Type B pancreatic cell (in vitro differentiated cells): ENCODE measurements at places on chromosomes 1 and 21. TPM values are rescaled to one million over a fixed set of nuclear protein-coding genes. Genes with fewer than 3 reads are reported as not detected.

- DNase-seq, result no peak
- no peaks in the 10 kb centered on the region for H3K36me3 ChIP-seq
- peaks cover 4% of the 10 kb centered on the region for H3K4me1 ChIP-seq
- peaks cover 7% of the 10 kb centered on the region for H3K27me3 ChIP-seq
- no peak overlapping the region for H3K4me3 ChIP-seq
- H3K27ac ChIP-seq, result no peak overlapping the region
Measured at GRCh38 chr1:41631971-41632370, 147.5 kb upstream of the EDN2 start.

GRCh38 chr1:220887520-220888416 is 8.5 kb downstream of the HLX start:
- DNase-seq, result peak; percentile 47
- H3K36me3 ChIP-seq, result no peaks in the 10 kb centered on the region
- H3K4me3 ChIP-seq, result peak overlapping the region; percentile 66
- H3K27me3 ChIP-seq, result peaks cover 100% of the 10 kb centered on the region
- H3K27ac ChIP-seq, result no peak overlapping the region
- peaks cover 15% of the 10 kb centered on the region for H3K4me1 ChIP-seq

DNA sequence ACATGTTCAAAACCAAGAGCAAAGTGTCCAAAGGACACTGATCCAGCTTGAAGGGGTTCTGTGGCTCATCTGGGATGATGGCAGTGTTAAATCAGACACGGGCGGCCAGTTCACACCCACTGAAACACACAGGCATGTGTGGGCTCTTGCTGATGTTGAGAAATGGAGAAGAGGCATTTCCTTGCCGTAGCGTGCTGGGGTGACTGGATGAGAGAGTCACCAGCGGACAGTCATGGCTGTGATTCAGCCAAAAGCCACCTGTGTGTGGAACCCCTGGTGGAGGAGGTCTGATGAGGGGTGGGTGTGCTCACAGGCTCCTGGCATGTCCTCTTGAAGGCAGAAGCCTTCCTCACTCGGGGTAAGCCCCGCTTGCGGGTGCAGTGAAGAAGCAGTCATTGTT is 7.2 kb downstream of the C1orf35 start:
- peaks cover 32% of the 10 kb centered on the region for H3K36me3 ChIP-seq
- H3K27me3 ChIP-seq, result no peaks in the 10 kb centered on the region
- H3K27ac ChIP-seq, result peak overlapping the region; percentile 33
- H3K4me3 ChIP-seq, result no peak overlapping the region
- no peak for DNase-seq

DNA sequence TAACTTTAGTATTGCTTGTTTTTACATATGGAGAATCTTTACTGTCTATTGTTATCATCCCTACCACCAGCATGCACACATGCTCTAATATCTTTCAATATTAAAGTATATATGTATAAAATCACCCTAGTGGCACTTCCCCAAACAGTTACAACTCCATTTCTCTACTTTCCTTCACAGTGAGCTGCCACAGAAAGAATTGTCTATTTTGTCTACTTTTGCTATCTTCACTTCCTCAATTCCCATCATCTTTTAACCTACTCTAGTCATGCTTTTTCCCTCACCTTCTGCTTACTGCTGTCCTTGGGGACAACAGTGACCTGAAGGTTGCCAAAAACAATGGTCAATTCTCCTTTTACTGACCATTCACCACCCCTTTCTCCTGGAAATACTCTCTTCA is 59.2 kb downstream of the VCAM1 start:
- no peaks in the 10 kb centered on the region for H3K4me1 ChIP-seq
- H3K36me3 ChIP-seq, result no peaks in the 10 kb centered on the region
- no peak overlapping the region for H3K27ac ChIP-seq
- no peak for DNase-seq

DNA sequence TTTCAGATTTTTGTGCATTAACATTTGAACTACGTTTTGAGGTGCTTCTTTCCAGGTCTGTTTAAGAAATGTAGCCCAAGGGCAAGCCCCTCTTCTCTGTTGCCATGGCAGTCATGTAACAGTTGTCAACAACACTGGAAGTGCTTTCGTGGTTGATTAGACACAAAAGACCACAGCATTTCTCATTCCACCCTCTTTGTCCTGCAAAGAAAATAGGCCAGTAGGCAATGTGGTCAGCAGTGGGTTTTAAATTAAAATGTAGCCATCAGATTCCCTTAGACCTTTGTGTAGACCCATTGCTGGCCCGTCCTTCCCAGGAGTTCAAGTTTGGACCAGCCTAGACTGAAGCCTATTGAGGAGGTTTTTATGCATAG is 35.4 kb downstream of the VANGL1 start:
- peak overlapping the region; percentile 30 for H3K27ac ChIP-seq
- DNase-seq, result no peak
- no peak overlapping the region for H3K4me3 ChIP-seq
- peaks cover 24% of the 10 kb centered on the region for H3K36me3 ChIP-seq

- no peaks in the 10 kb centered on the region for H3K36me3 ChIP-seq
- H3K4me1 ChIP-seq, result peaks cover 5% of the 10 kb centered on the region
- peaks cover 6% of the 10 kb centered on the region for H3K27me3 ChIP-seq
- DNase-seq, result no peak
- H3K27ac ChIP-seq, result no peak overlapping the region
- no peak overlapping the region for H3K4me3 ChIP-seq
Measured at GRCh38 chr1:10773376-10773775, 23.1 kb downstream of the CASZ1 start.

DNA sequence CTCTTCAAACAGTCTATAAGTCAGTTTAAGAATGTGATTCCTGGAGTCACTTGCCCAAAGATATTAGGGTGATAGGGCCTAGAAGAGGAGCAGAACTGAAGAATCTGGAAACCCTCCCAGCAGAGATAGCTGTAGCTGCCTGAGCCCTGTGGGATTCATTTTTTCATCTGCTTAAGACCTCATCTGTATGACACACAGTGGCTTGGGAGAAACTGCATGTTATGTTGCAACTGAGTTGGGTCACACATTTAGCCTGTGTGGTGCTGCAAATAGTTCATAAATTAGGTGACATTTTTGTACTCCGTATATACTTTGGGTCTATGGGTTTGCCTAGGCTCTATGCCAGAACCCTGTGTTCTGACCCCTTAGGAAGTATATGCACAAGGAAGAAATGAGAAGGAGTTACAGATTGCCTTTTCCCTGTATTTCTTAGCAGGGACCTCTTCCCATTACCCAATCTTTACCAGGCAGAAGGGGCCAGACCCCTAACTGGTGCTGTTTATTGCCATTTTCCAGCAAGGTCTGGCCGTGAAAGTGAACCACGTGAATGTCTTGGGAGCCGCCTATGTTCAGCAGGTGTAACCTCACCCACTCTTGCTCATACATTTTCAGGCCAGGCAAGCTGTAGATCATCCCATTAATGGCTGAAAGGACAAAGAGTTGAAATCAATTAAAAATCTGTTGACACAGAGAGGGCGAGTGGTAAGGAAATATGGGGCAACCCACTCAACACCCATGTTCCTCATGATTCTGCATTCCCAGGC is 41.9 kb upstream of the SLC19A2 start:
- no peaks in the 10 kb centered on the region for H3K27me3 ChIP-seq
- peak overlapping the region; percentile 100 for H3K27ac ChIP-seq
- no peaks in the 10 kb centered on the region for H3K36me3 ChIP-seq
- peaks cover 10% of the 10 kb centered on the region for H3K4me1 ChIP-seq
- no peak overlapping the region for H3K4me3 ChIP-seq

DNA sequence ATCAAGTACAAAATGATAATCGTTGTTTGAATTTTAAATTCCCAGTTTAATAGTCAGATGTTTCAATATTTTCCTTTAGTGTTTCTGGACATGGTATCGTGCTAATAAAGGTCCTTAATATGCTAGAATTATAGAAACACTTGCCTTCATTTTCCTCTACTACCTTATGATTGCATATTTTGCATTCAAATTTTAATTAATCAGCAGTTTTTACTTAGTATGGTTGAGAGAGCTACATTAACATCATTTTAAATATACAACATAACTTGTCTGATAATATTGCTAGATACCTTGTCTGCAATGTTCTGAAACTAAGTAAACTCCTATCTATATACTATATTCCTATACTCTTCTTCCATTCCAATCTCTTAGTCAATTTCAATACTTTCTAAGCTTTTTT is 66.3 kb downstream of the USH2A start:
- no peaks in the 10 kb centered on the region for H3K4me1 ChIP-seq
- no peak overlapping the region for H3K27ac ChIP-seq
- H3K27me3 ChIP-seq, result no peaks in the 10 kb centered on the region
- no peaks in the 10 kb centered on the region for H3K36me3 ChIP-seq
- no peak overlapping the region for H3K4me3 ChIP-seq

GRCh38 chr1:233993651-233994050 is 89.2 kb downstream of the SLC35F3 start:
- DNase-seq, result no peak
- peaks cover 56% of the 10 kb centered on the region for H3K27me3 ChIP-seq
- no peaks in the 10 kb centered on the region for H3K36me3 ChIP-seq
- H3K4me1 ChIP-seq, result peaks cover 5% of the 10 kb centered on the region
- H3K27ac ChIP-seq, result no peak overlapping the region

GRCh38 chr1:203278885-203279406 is 26.4 kb upstream of the BTG2 start:
- peak overlapping the region; percentile 54 for H3K4me3 ChIP-seq
- peaks cover 46% of the 10 kb centered on the region for H3K4me1 ChIP-seq
- no peaks in the 10 kb centered on the region for H3K27me3 ChIP-seq
- no peaks in the 10 kb centered on the region for H3K36me3 ChIP-seq
- DNase-seq, result no peak

- no peaks in the 10 kb centered on the region for H3K27me3 ChIP-seq
- H3K4me3 ChIP-seq, result no peak overlapping the region
- H3K4me1 ChIP-seq, result no peaks in the 10 kb centered on the region
- peaks cover 35% of the 10 kb centered on the region for H3K36me3 ChIP-seq
Measured at GRCh38 chr1:40273547-40274166, 15.6 kb downstream of the ZMPSTE24 start.

GRCh38 chr1:24951810-24952412 is 21.8 kb upstream of the RUNX3 start:
- no peak for DNase-seq
- H3K4me3 ChIP-seq, result no peak overlapping the region
- H3K27me3 ChIP-seq, result peaks cover 6% of the 10 kb centered on the region
- peaks cover 7% of the 10 kb centered on the region for H3K4me1 ChIP-seq

DNA sequence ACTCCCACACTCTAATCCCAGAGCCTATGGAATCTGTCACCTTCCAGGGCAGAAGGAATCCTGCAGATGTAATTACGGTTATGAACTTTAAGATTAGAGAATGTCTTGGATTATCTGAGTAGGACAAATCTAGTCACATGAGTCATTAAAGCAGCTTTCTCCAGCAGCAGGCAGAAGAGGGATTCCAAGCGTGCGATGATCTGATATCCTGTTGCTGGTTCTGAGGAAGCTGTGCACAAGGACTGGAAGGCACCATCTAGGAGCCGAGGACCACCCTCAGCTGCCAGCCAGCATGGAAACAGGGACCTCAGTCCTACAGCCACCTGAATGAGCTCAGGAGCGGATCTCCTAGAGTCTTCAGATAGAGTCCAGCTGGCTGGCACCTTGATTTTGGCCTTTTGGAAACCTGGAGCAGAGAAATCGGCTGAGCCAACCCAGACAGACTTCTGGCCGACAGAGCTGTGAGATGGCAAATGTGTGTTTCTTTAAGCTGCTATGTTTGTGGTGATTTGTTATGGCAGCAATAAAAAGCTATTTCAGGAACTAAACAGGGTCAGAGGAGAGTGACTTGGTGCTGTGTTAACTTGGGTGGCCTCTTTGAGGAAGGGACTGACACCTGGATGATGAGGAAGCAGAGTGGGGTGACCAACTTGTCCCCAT is 34.5 kb downstream of the LRRN2 start:
- no peak overlapping the region for H3K4me3 ChIP-seq
- DNase-seq, result no peak
- peaks cover 21% of the 10 kb centered on the region for H3K4me1 ChIP-seq
- no peak overlapping the region for H3K27ac ChIP-seq
- peaks cover 43% of the 10 kb centered on the region for H3K27me3 ChIP-seq

Gene PCAT6
- total RNA-seq, result 7.9 and 13.9 TPM in 2 replicates

Gene WNT9A
- total RNA-seq, result 3.0 and 4.3 TPM in 2 replicates

Gene TMCC2
- 3.0 and 6.2 TPM in 2 replicates for total RNA-seq
